ENCODE measurements at places on chromosomes 2 and 18. TPM values are rescaled to one million over a fixed set of nuclear protein-coding genes. Genes with fewer than 3 reads are reported as not detected.

GRCh38 chr2:203596183-203596582 is 61.1 kb upstream of the RAPH1 start:
- H3K27me3 ChIP-seq: peaks cover 8% of the 10 kb centered on the region
- no peak for DNase-seq
- H3K27ac ChIP-seq: no peak overlapping the region

- no peaks in the 10 kb centered on the region for H3K36me3 ChIP-seq
- H3K4me3 ChIP-seq: peak overlapping the region; percentile 78
- H3K27ac ChIP-seq: peak overlapping the region; percentile 74
- DNase-seq: peak; percentile 32
- H3K27me3 ChIP-seq: no peaks in the 10 kb centered on the region
Observed at GRCh38 chr2:11744631-11745394, 1.6 kb upstream of the LPIN1 start.

- H3K4me3 ChIP-seq: no peak overlapping the region
- H3K27ac ChIP-seq: no peak overlapping the region
Observed at GRCh38 chr2:47007223-47007825, 91.7 kb upstream of the MCFD2 start.

- H3K36me3 ChIP-seq: no peaks in the 10 kb centered on the region
- H3K27me3 ChIP-seq: no peaks in the 10 kb centered on the region
- H3K4me1 ChIP-seq: no peaks in the 10 kb centered on the region
- DNase-seq: no peak
Observed at GRCh38 chr18:37702841-37703240, 137.2 kb upstream of the CELF4 start.

Gene LAMA3
- total RNA-seq: 0.19 TPM

DNA sequence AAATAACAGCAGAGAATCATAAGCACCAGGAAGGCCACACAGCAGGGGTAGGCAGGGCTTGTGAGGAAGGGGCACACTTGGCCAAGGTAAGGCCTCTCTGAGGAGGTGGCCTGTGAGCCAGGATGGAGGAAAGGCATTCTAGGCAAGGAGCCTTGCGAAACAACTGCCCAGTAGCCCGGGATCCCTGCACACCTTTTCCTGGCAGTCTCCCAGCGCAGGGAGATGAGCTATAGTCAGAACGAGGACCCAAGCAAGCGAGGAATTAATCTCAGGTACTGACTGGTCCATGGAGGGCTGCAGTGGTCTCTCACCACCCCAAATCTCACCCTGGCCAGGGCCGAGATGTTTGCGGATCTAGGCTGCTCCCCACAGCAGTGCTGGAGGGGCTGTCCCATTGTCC is 64.9 kb upstream of the STPG4 start:
- no peaks in the 10 kb centered on the region for H3K4me1 ChIP-seq
- H3K36me3 ChIP-seq: no peaks in the 10 kb centered on the region
- no peak for DNase-seq
- H3K4me3 ChIP-seq: no peak overlapping the region

Gene RGPD4
- not detected for total RNA-seq

- no peak for DNase-seq
- H3K4me3 ChIP-seq: peak overlapping the region; percentile 96
- peaks cover 13% of the 10 kb centered on the region for H3K27me3 ChIP-seq
- peaks cover 27% of the 10 kb centered on the region for H3K4me1 ChIP-seq
Observed at GRCh38 chr2:100416397-100416934, 1.0 kb downstream of the CHST10 start.

DNA sequence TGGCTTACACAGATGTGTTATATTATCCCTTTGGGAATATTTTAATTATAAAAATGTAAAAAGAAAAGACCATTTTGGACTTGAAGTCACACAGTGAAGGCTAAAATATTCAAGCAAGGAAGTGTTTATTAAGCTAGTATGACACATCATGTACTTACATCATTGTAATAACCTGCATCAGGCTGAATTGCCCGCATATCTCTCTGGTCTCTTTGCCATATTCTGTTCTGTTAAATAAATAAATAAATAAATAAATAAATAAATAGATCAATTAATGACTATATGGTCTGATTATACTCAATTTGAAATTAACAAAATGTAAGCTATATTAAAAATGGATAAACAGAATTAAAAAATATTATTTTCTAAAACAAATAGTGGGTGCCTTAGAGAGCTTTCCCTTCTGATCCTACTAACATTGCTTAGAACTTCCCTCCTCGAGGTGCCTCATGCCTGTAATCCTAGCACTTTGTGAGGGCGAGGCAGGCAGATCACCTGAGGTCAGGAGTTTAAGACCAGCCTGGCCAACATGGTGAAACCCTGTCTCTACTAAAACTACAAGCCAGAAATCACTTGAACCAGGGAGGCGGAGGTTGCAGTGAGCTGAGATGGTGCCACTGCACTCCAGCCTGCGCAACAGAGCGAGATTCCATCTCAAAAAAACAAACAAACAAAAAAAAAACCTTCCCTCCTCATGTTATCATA is 42.0 kb downstream of the WDR33 start:
- no peak overlapping the region for H3K4me3 ChIP-seq
- peaks cover 17% of the 10 kb centered on the region for H3K36me3 ChIP-seq
- no peak overlapping the region for H3K27ac ChIP-seq
- no peaks in the 10 kb centered on the region for H3K27me3 ChIP-seq
- DNase-seq: no peak
